Naive thymus-derived CD4-positive, alpha-beta T cell (primary cell): ENCODE measurements at places on chromosomes 16 and 17. TPM values are rescaled to one million over a fixed set of nuclear protein-coding genes. Genes with fewer than 3 reads are reported as not detected.

DNA sequence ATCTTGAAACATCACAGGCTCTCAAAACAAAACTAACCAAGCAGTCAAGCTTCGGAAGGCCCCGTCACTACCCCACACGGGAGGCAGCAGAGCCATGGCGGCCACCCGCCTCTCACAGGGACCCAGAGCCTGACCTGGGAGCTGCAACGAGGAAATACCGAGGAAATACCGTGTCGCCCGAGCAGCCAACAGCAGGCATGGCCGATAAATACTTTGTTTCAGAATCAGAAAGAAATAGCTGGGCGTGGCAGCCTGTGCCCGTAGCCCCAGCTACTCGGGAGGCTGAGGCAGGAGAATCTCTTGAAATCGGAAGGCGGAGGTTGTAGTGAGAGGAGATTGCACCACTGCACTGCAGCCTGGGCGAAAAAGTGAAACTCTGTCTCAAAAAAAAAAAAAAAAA, 6.9 kb downstream of the LMF1 start:
- H3K4me3 ChIP-seq = no peak overlapping the region
- H3K36me3 ChIP-seq = peaks cover 26% of the 10 kb centered on the region
- H3K4me1 ChIP-seq = peaks cover 7% of the 10 kb centered on the region
- no peaks in the 10 kb centered on the region for H3K27me3 ChIP-seq
- no peak for DNase-seq
- H3K27ac ChIP-seq = peak overlapping the region; percentile 45

GRCh38 chr16:89121691-89122321, 28.2 kb downstream of the ACSF3 start:
- no peak overlapping the region for H3K4me3 ChIP-seq
- DNase-seq = no peak
- peaks cover 3% of the 10 kb centered on the region for H3K4me1 ChIP-seq
- H3K27me3 ChIP-seq = no peaks in the 10 kb centered on the region
- peaks cover 46% of the 10 kb centered on the region for H3K36me3 ChIP-seq

- H3K36me3 ChIP-seq = no peaks in the 10 kb centered on the region
- no peaks in the 10 kb centered on the region for H3K4me1 ChIP-seq
- H3K4me3 ChIP-seq = no peak overlapping the region
- DNase-seq = no peak
These were observed 166.7 kb downstream of the IRF8 start for GRCh38 chr16:86065711-86066110.

DNA sequence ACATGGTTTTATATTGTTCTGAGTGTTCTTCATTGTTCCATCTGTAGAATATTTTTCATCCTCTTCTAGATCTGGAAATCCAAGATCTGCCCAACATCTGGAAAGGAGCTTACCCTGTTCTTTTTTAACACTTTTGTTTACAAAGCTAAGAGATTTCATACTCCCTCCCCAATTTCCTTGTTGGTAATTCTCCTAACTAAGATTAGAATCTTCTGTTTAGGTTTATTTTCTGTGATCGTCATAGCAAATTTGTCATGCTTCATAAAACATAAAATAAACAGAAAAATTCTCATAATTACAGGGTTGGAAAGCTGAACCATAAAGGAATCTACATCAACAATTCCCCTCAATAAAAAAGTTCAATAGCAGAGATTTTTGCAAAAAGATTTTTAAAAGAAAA, 580.3 kb upstream of the CA10 start:
- no peaks in the 10 kb centered on the region for H3K27me3 ChIP-seq
- no peak overlapping the region for H3K27ac ChIP-seq
- no peaks in the 10 kb centered on the region for H3K4me1 ChIP-seq
- no peaks in the 10 kb centered on the region for H3K36me3 ChIP-seq
- no peak overlapping the region for H3K4me3 ChIP-seq
- DNase-seq = no peak

- no peak within 1 kb of the TSS for H3K27ac ChIP-seq
- H3K36me3 ChIP-seq = peaks cover 8% of the 10 kb centered on the region
- DNase-seq = no peak
- no peaks in the 10 kb centered on the region for H3K4me1 ChIP-seq
- no peak within 1 kb of the TSS for H3K4me3 ChIP-seq
These were observed at the start of gene PRR15L for GRCh38 chr17:47957591-47958490. TSS of gene PRR15L (minus strand) at chr17:47957883. CDS start at chr17:47953234, 4,649 bp downstream.

GRCh38 chr16:88684569-88685155, 1.6 kb downstream of the SNAI3 start:
- H3K36me3 ChIP-seq = peaks cover 12% of the 10 kb centered on the region
- no peak for DNase-seq
- H3K27ac ChIP-seq = peak overlapping the region; percentile 77
- H3K27me3 ChIP-seq = no peaks in the 10 kb centered on the region
- peak overlapping the region; percentile 85 for H3K4me3 ChIP-seq

DNA sequence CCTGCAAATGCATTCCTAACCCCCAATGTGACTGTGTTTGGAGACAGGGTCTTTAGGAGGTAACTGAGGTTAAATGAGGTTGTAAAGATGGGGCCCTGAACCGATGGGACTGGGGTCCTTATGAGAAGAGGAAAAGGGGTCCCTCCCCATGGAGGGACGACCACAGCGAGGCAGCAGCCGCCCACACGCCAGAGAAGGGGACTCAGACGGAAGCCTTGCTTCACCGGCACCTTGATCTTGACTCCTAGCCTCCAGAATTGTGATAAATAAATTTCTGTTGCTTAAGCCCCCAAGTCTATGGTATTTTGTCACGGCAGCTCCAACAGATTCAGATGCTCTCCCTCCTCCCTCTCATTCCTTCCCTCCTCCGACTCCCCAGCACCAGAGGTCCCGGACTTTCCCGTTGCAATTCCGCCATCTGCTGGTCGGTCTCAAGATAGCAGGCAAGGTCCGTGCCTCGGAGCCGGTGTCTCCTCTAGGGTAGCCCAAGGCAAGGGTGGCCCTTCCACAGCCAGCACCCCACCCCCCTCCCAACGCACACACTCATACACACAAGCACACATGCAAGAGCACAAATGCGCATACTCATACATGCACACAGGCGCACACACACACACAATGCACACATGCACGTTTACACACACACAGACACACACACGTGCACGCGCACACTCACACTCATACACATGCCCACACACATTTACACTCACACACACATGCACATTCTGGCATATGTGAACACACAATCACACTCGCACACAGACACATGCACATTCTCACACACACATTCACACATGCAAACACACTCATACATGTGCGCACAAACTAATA, 23.1 kb upstream of the C16orf78 start:
- peak; percentile 10 for DNase-seq
- no peak overlapping the region for H3K27ac ChIP-seq
- H3K27me3 ChIP-seq = no peaks in the 10 kb centered on the region

The TCAP gene
- total RNA-seq = 2.0 TPM

The NOS2 gene
- total RNA-seq = 0.16 TPM

GRCh38 chr17:42274812-42275526, 1.2 kb downstream of the STAT5B start:
- H3K27ac ChIP-seq = peak overlapping the region; percentile 90
- H3K4me1 ChIP-seq = peaks cover 39% of the 10 kb centered on the region
- H3K4me3 ChIP-seq = peak overlapping the region; percentile 93
- DNase-seq = no peak

The KRT25 gene
- total RNA-seq = not detected in 2 replicates

DNA sequence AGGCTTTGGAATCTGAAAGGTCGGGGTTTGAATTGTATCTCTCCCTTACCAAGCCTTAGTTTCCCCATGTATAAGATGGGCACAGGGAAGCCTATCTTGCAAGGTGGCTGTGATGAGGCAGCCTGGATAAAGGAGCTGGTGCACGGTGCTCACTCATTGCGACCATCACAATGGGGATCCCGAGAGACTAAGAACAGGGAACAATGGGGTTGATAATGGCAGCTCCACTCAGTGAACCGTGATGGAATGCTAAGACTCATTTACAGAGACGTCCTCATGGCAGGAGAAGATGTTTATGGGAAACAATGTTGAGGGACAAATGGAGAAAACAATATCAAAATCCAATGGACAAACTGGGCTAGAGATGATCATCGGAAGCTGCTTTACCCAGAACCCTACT, 81.8 kb downstream of the SPACA3 start:
- no peak overlapping the region for H3K4me3 ChIP-seq
- H3K27ac ChIP-seq = no peak overlapping the region
- H3K36me3 ChIP-seq = no peaks in the 10 kb centered on the region
- no peak for DNase-seq

The LGALS9B gene
- not detected for total RNA-seq

The EVI2A gene
- total RNA-seq = 40.9 TPM

GRCh38 chr16:75333721-75334163, 82.3 kb upstream of the BCAR1 start:
- no peak overlapping the region for H3K4me3 ChIP-seq
- H3K36me3 ChIP-seq = no peaks in the 10 kb centered on the region
- H3K4me1 ChIP-seq = peaks cover 10% of the 10 kb centered on the region
- no peak overlapping the region for H3K27ac ChIP-seq
- H3K27me3 ChIP-seq = no peaks in the 10 kb centered on the region

GRCh38 chr17:80901319-80901718, 90.3 kb upstream of the CHMP6 start:
- no peak overlapping the region for H3K4me3 ChIP-seq
- H3K27ac ChIP-seq = no peak overlapping the region
- no peaks in the 10 kb centered on the region for H3K36me3 ChIP-seq
- no peaks in the 10 kb centered on the region for H3K27me3 ChIP-seq
- H3K4me1 ChIP-seq = peaks cover 4% of the 10 kb centered on the region

DNA sequence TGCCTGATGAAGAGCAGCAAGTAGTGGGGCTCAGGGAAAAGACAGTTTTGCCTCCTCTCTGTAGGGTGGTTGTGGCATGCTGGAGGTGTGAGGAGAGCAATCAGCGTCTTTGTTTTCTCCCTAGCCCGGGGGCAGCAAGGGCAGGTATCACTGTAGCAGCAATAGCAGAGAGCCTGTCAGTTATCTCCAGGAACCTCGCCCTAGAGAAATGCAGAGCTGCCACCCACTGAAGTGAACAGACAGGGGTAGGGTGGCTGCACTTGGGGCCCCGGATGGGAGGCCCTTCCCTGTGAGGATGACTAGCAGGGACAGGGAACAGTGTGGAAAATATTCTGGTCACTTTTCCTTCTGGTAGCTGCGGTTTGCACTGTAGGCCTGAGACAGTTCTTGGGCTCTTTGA, 886.5 kb downstream of the CDH8 start:
- no peaks in the 10 kb centered on the region for H3K36me3 ChIP-seq
- H3K27me3 ChIP-seq = no peaks in the 10 kb centered on the region
- H3K4me3 ChIP-seq = no peak overlapping the region
- DNase-seq = no peak
